ENCODE measurements at places on chromosomes 3 and 15.

- peak; percentile 76 for DNase-seq
Observed at GRCh38 chr3:55489798-55490132, 2.7 kb upstream of the WNT5A start.

DNA sequence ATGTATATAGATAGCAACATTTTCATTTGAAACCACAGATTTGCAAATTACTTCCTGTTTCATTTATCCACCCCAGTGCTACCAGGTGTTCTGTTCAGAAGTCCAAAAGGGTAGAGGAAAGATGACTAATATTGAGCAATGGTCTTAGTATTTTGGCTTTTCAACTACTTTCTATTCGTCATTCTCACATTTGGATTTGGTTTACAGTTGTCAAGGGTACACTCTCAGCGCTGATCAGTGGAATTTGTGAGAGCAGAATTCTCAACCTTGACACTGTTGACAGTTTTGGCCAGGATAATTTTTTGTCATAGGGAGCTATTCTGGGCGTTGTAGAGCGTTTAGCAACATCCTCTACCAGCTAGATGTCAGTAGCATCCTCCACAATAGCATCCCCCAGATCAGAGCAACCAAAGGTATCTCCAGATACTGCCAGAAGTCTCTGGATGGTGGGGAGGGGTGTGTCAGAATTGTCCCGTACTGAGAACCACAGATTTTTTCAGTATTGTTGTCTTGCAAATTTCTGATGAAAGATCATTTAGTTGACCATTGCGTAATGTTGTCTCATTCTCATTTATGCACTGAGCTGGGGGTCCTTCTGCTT is 4.2 kb downstream of the HMCES start:
- DNase-seq = no peak

GRCh38 chr3:37995652-37996641 is 5.4 kb downstream of the VILL start:
- no peak for DNase-seq

DNA sequence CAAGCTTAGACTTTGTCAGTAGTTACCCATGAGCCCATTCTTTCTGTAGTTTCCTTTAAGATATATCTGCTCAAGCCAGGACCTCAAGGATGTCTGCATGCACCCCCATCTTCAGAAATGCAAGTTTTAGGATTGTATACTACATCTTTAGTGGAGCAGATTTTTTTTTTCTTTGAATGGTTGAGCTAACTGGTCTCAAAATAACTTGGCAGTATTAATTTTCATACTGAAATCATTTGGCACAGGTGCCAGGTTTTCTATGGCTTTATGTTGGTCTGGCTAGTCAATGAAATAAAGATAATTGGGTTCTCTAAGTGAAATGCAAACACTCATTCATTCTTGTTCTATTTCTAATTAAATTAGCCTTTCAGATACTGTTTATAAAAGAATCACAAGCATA is 108.9 kb downstream of the ATG7 start:
- no peak for DNase-seq

DNA sequence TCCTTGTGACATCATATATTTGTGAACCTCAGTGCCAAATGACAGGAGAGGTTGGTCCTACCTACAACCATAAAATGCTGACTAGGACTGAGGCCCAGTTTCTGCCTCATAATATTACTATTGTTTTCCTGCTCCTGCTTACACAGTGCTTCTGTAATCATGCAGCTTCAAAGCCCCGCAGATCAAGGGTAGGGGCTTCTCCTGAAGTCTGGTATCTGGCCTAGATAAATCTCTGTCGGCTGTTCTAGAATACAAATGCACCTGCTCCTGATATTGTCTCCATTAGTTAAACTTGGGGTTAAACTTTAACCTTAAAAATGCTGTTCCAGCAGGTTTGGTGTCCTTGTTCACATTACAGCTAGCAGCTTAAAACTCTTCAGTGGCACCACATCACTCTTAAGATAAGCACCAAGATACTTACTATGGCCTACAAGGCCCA is 552.4 kb downstream of the TUSC7 start:
- no peak for DNase-seq

GRCh38 chr3:114374433-114374990 is 80.7 kb downstream of the TIGIT start:
- DNase-seq = no peak

- peak; percentile 23 for DNase-seq
Observed at GRCh38 chr3:108862865-108863798, 40.5 kb downstream of the TRAT1 start.

GRCh38 chr3:17144665-17144993 is 259.9 kb downstream of the PLCL2 start:
- DNase-seq = no peak

- no peak for DNase-seq
Observed at GRCh38 chr3:62482961-62483360, 109.6 kb upstream of the FEZF2 start.

DNA sequence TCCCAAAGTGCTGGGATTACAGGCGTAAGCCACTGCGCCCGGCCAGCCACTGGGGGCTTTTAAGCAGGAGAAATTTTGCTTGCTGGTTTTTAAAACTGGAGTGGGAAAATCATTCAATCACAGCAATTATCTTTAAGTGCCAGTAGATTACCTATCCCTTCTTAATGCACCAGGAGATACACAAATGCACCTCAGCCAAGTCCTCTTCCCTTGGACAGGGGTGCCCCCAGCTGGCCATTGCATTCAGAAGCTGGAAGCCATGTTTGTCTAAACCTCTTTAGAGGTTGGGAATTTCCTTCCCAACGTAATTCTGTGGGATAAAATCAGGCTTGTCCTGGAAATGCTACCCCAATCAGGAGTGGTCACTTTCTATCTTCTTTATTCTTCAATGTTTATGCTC is 26.6 kb downstream of the MIX23 start:
- peak; percentile 78 for DNase-seq

DNA sequence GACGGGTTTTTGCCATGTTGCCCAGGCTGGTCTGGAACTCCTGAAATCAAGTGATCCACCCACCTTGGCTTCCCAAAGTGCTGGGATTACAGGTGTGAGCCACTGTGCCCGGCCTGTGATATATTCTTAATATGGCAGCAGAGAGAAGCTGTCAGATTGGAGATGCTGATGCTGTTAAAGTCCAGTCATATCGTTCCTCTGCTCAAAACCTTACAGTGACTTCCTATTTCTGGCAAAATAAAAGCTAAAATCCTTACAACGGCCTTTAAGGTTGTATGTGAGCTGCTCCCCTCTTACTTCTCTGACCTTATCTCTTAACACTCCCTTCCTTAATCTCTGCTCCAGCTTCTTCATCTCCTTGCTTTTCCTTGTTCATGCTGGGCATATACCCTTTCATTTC is 26.6 kb upstream of the MGA start:
- DNase-seq = no peak

- peak; percentile 50 for DNase-seq
Observed at GRCh38 chr3:14435175-14436014, 33.0 kb downstream of the SLC6A6 start.

- DNase-seq = no peak
Observed at GRCh38 chr3:110459021-110459420, 612.6 kb upstream of the NECTIN3 start.

GRCh38 chr3:118369892-118370491 is 664.7 kb downstream of the IGSF11 start:
- peak; percentile 11 for DNase-seq

DNA sequence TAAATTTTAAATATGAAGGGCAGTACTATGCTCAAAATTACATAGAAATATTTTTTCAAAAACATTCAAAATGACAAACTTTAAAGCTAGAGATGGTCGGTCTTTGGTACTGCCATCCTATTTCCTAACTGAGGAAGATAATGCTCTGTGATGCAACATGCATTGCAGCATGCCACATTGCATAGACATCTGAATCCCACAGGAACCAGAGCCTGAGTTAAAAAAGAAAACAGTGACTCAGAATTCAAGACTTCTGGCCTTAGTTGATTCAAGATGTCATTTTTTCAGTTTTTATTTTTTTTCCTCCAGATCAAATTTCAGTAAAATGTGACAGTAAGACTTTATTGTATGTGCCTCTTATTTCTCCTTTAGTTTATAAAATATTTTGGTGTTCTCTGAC is 33.1 kb downstream of the TP63 start:
- peak; percentile 34 for DNase-seq

GRCh38 chr3:16490062-16490619 is 23.4 kb downstream of the RFTN1 start:
- DNase-seq = no peak

DNA sequence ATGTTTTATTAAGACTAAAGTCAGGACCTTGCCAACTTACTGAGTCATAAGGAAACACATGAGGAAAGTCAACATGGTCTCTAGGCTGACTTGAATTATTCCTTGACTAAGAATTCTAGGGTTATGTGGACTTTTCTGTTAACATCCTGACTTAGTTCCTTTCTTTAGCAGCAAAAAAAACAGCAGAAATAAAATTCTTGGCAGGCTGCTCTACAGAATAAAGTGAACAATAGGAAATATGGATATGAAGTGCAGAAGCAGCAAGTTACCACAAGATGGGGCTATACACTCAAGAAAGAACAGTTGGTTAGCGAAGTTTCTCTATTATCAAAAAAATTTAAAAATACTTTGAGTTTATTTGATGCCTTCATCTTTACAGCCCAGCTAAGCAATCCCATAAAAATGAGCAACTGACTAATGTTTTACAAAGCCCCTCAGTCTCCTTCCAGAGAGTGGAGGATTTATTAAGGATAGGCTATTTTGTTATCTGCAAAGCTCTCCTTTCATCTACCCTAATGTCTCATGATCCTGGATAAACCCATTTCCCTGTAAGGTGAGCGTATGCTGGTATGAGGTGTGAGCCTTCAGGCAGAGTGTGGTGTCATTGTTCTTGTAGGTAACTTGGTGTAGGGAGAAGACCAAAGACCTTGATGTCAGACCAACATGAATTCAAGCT is 23.1 kb upstream of the MCCC1 start:
- DNase-seq = peak; percentile 59

DNA sequence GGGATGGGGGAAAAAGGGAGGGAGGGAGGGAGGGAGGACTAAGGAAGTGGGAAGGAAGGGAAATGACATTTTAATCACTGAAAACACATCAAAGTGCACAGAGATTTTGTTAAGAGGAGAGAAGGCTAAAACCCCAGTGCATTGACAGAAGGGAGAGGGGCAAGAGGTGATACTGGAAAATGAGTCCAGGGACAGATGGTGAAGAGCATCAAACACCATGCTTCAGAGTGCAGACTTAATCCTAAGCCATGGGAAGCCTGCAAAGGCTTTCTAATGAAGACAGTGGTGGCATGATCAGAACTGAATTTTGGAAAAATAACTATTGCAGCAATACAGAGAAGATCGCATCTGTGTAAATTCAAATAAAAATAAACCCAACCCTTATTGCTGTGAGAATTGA is 41.8 kb downstream of the HGD start:
- no peak for DNase-seq

DNA sequence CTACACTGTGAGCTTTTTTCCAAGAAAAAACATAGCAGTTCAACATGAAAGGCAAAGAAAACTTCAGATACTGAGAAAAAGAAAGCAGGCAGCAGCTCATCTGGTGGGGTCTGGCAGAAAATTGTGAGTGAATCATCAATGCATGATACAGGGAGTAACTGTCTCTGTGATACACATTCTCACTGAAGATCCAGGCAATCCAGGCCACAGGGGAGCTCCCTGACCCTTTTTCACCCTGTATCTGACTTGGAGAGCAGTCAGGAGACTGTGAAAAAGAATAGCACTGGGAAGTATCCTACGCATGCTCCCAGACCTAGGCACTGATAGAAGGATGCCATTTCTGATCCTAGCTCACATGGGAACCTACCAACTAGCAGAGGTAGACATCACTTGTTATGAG is 269.8 kb downstream of the MBNL1 start:
- no peak for DNase-seq

DNA sequence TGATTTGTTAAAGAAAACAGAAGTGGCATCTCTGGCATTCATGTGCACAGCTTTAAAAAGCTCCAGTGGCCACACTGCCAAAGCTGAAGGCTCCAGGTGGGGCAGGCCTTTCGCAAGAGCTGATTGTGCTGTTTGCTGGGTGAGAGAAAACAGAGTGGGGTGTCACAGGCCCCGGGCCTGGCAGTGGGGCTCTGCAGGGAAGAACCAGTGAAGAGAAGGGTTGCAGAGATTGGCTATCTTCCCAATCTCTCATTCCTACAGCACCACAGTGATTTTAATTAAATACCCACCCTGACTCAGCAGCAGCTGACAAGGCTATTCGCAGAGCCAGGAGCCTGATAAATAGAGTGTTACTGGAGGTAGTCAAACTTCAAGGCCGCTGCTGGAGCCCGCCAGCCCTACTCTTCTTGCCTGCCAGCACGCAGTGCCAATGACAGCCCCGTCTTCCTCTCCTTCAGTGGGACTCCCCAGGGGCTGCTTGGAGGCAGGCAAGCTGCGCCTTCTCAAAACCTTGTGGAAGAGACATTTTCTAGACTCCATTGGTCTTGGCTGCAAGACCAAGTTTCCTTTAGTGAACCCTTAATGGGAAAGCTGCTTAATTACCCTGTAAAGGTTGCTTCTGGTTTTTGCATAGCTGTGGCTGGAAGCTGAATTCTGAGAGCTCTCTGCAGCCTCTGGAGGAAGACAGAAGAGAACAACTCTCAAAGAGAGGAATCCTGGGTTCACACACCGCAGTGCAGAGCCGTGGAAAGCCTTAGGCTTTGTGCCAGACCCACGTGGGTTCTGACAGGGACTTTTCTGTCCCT is 225.8 kb upstream of the SLCO3A1 start:
- peak; percentile 65 for DNase-seq

GRCh38 chr3:118165413-118165812 is 869.2 kb downstream of the IGSF11 start:
- no peak for DNase-seq

- no peak for DNase-seq
Observed at GRCh38 chr15:96180087-96180748, 150.3 kb upstream of the NR2F2 start.

DNA sequence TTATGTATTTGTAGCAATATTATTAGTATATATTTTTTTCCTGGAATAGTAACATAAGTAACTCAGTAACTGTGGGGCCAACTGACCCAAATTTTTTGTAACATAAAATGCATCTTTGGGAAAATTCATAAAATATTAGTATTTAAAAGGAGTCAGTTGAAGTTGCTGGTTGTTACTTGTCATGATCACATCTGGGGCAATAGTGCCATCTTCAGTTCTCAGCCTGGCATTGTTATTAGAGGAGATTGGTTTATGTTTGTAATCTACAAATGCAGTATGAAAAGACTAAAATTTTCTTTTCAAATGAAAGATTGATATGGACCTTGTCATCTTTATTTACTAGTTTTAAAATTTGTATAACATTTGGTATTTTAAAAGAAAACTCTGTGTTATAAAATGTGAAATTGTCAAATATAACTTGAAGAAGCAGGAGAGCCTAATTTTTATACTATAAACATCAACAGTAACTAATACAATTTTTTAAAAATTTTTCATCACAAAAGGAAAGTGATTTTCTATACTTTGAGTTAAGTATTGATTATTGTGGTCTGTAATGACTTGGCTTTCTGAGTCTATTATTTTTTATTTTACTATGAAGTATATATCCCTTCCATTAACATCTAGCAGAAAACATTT is 38.8 kb upstream of the MLF1 start:
- peak; percentile 39 for DNase-seq

GRCh38 chr3:32816439-32817256 is 1.1 kb upstream of the TRIM71 start:
- DNase-seq = peak; percentile 97
